ENCODE measurements at places on chromosomes 2 and 18.

DNA sequence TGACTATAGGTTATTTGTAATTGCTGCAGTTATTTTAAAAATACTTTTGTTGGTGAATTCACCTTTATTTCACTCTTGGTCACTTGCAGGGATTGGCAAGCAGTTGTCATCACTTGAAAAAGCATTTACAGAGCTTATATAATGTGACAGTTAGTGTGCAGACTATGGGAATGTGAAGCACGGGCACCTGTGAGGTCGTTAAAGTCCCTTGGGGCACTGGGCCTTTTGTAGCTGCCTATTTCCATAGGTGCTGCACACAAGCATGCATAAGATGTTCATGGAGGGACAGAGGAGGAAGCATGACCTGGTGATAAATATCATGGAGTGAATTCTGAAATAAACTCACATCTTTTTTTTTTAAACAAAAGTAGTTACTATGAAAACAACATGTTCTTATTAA is 124.6 kb downstream of the ATP9B start:
- DNase-seq: no peak

DNA sequence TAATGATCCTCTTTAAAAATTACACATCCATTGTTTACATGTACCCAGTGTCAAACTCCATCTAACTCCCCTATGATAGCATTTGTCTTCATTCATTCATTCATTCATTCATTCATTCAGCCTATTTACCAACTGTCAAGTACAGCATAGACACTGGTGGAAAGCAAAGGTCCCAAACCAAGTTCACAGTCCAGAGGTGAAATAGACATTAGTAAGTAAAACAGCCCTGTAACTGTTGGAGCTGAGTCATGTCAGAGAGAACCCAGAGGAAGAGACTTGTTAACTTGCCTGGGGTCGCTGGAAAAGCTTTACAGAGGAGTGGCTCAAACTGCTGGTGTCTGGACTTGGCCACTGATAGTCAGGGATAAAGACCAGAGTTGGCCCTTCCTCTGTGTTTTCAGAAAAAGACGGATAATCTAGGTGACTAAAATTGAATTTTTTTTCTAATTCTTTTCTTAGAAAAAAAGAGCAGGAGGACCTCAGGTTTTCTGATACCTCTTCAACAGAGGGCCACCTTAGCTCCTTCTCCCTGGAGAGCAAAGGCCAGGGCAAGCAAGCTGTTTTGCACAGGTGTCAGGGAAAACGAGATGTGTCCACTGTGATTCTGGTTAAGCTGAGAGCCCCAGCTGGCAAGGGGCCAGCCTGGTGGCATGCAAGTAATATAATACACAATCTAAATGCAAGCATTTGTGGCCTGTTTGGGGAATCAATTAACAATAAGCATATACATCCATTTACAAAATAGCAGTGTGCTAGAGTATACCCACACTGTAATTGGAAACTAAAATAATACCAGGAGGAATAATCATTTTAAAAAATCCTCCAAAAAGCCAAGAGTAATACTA is 96.7 kb upstream of the SLC14A2 start:
- DNase-seq: no peak

GRCh38 chr18:55421308-55421614 is 166.7 kb downstream of the TCF4 start:
- DNase-seq: no peak

DNA sequence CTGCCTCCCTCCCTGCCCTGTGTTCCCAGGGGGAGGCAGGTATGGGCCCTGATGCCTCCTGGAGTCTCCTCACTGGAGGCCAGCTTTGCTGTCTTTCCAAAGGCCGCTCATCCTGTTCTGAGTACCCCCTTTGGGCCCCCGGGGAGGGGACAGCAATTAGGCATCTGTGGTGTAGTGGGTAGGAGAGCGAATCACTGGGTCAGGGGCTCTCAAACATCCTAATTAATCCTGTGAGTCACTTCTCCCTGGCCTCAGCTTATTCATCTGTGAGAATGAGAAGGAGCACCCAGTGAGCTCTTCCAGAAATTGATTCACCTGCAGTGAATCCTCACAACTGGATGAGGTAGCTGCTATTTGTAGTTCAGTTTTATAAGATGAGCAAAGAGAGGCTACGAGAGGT is 16.4 kb downstream of the TET3 start:
- no peak for DNase-seq

DNA sequence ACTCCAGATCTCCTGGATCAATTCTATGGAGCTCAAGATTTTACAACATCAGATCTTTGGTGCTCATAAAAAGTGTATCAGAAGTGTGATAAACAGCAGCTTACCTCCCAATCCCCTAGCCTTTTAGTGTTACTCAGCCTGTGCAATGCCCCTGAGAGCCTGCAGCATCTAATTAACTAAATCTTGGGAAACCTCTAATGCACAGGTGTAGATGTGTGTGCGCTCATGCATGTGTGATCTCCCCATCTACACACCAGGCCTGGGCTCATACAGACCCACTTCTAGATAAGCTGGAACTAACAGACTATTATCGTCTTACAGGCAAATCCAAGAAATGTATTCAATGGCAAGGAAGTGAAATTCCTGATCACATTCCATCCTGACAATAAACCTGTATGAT is 7.5 kb downstream of the SUCLG1 start:
- no peak for DNase-seq

DNA sequence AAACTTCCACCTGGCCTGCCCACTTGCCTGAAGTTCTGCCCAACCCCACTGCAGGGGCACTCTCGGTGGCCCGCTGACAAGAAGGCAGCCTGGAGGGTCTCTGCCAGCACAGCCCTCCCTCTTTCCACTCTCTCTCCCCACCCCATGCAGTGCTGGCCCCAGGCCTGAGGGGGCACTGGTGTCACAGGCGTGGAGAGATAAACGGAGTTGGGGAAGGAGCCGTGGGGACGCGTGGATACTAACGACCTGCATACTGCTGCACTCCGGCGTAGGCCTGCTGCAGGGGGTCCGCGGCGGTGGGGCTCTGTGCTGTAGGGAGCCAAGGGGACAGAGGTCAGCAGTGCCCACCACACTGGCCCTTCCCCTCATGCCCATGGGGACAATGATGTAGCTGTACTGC is 299.3 kb downstream of the CELF4 start:
- no peak for DNase-seq

- no peak for DNase-seq
Measured at GRCh38 chr2:159564081-159564480, 52.3 kb downstream of the BAZ2B start.

DNA sequence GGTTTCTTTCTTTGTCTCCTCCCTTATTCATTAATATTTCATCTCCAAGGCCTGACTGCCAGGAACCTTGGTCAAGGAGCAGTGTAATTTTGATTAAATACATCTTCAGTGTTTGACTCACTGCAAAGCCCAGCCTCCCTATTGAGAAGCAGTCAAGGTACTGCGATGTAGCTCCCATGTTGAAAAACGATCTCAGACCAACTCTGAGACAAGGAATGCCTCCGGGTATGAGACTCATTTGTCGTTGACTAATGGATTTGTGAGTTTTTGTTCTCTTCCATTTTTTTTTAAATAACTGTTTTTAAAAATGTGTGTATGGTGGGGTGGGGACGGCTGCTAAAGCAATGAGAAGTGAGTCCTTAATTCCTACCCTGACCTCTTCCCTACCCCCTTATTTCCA is 361.6 kb downstream of the SOX11 start:
- DNase-seq: no peak

- peak; percentile 47 for DNase-seq
Measured at GRCh38 chr18:11518788-11519685, 90.4 kb upstream of the SLC35G4 start.

- DNase-seq: peak; percentile 51
Measured at GRCh38 chr2:12597610-12598009, 119.1 kb upstream of the TRIB2 start.

DNA sequence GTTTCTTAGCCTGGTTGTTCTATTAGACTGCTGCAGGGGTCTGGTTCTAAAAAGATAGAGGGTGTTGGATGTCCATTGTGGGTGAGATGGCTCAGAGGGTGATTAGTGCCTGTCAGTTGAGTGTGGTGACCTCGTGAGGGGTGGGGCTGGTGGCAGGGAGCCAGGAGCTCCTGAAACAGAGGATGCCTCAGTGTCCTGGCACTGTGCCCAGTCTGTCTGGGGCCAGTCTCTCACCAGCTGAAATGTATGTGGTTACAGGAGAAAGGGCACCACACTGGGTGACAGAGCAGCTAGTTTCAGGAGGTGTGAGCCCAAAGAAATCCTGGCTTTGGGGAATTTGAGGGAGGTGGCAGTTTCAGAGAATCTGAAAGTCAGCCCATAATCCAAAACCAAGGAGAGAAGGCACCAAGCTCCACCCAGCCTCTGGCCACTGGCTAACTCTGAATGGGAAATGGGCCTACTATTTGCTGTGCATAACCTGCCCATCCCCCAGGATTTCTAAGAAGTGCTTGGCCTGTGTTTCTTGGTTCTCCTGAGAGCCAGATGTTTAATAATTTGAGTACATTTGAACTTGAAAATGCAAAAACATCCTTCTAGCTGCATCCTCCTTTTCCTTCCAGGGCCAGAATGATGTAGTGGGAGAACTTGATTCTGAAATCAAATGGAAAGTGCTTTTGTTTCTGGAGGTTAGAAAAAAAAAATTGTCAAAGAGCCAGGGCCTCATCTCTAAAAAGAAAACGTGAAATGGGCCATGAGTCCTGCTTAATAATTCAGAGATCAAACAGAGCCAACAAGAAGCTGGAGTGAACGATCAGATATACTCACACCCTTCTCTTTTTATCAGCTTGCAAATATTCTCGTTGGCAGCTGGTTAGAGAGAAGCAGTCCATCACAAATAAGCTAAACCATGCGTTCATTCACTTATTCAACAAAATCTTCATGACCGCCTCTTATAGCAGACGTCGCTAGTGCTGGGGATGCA is 92.3 kb downstream of the B3GNT2 start:
- no peak for DNase-seq

GRCh38 chr18:45871431-45872084 is 46.1 kb downstream of the SIGLEC15 start:
- DNase-seq: no peak

DNA sequence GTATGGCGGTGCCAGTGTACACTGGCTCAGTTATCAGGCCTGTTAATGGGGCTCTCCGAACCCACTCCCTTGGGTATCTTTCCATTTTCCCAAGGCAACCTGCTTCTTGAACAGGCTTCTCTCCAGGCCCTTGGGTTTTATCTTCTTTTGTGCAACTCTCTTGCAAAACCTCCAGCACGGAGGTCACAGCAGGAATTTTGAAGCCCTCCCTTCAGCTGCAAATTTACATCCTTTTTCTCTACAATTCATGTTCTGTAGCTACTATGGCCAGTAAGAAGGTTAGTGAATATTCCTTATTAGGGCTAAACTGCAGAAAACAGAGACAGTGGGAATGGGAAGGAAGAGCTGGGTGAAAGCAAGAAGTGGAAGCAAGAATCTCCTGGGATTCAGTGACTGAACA is 10.4 kb upstream of the NPAS2 start:
- no peak for DNase-seq
